ENCODE measurements at places on chromosomes 5 and 9.
A peak's percentile ranks its signal among the peaks of the same experiment; 100 is the strongest.

- no peak for DNase-seq
Observed at GRCh38 chr9:110316261-110317075, 21.2 kb downstream of the TXNDC8 start.

GRCh38 chr5:172455511-172456061 lies 1.3 kb upstream of the SH3PXD2B start:
- no peak for DNase-seq

GRCh38 chr9:102832814-102833213 lies 162.3 kb upstream of the CYLC2 start:
- DNase-seq = no peak

- no peak for DNase-seq
Observed at GRCh38 chr5:116388564-116389258, 185.9 kb downstream of the SEMA6A start.

DNA sequence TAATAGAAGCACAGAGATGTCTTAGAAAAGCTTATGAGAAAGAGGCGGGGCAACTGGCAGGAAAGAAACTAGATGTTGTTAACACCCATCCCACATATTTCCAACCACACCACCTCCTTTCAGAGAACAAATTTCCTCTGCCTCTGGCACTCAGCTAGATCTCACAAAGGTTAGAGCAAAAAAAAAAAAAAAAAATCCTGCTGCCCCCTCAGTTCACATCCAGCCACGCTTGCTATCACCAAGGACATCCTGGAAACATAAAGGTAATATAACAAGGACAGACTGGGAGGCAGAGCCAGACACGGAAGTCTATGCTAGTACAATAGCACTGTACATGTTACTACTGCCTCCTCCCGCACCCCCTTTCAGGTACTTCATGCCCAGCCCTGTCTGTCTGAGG lies 238.0 kb upstream of the PTGER4 start:
- no peak for DNase-seq

DNA sequence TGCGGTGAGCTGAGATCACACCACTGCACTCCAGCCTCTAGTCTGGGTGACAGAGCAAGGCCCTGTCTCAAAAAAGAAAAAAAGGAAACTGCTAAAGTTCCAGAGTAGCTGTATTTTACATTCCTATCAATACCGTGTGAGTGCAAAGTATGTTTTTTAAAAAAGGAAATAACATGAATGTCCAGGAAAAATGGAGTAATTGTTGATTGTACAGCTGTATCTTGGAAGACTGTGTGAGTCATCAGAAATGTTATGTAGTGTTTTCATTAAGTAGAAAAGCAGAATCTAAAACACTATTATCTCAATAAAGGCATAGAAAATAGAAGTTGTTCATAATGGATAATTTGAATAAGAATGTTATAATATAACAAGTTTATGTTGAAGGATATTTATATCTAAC lies 53.9 kb downstream of the ZCCHC7 start:
- peak; percentile 82 for DNase-seq

DNA sequence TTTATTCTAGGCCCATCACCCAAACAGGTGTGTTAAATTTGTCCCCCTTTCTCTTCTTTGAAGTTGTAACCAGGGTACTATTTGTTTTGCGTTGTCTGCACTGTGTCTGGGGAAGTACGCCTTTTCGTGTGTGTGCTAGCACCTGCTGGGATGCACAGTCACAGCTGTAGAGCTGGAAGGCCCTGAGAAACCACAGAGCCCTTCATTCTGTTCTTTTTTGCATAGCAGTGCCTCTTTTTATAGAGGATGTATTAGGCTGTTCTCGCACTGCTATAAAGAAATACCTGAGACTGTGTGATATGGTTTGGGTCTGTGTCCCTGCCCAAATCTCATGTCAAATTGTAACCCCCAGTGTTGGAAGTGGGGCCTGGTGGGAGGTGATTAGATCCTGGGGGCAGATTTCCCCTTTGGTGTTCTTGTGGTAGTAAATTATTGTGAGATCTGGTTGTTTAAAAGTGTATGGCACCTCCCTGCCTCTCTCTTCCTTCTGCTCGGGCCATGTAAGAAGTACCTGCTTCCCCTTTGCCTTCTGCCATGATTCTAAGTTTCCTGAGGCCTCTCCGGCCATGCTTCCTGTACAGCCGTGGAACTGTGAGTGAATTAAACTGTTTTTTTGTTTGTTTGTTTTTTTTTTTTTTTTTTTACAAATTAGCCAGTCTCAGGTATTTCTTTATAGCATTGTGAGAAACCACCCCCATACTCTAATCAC lies 14.0 kb downstream of the SEC61B start:
- DNase-seq = no peak

GRCh38 chr5:145834554-145834916 lies 607 bp downstream of the PRELID2 start:
- no peak for DNase-seq

GRCh38 chr9:112174965-112175795 lies at the start of gene SUSD1:
SUSD1 (minus strand) TSS chr9:112175297; CDS start chr9:112175235, 62 bp downstream.
- no peak for DNase-seq

GRCh38 chr5:22649074-22649473 lies 204.1 kb downstream of the CDH12 start:
- DNase-seq = peak; percentile 12

- DNase-seq = peak; percentile 29
Observed at GRCh38 chr5:7714119-7714518, 136.8 kb downstream of the CFAP90 start.

GRCh38 chr9:116096046-116096445 lies 57.5 kb upstream of the PAPPA start:
- no peak for DNase-seq

DNA sequence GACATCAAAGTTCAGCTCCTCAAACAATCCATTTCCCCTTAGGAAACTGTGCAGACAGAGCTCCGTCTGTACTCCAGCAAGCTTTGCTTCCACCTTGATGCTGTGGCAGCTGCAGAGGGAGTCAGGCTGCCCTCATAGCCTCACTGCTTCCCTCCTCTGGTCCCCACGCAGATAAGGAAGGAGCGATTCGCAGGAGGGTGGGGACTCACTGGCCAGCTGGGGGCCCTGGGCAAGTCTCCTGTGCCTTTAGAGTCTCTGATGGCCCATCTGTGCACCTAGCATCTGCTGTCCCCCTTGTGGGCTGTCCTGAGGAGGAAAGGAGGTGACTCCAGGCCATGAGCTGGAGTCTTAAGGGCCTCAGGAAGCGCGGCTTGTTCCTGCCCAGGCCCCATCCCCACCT lies 121.5 kb downstream of the ENTREP1 start:
- no peak for DNase-seq

- DNase-seq = no peak
Observed at GRCh38 chr5:72245951-72246532, 74.0 kb downstream of the MRPS27 start.

GRCh38 chr9:123485216-123485615 lies 129.2 kb downstream of the CRB2 start:
- DNase-seq = no peak

GRCh38 chr5:108303086-108303485 lies 78.8 kb downstream of the FBXL17 start:
- no peak for DNase-seq

- DNase-seq = no peak
Observed at GRCh38 chr5:116365006-116365496, 209.6 kb downstream of the SEMA6A start.

DNA sequence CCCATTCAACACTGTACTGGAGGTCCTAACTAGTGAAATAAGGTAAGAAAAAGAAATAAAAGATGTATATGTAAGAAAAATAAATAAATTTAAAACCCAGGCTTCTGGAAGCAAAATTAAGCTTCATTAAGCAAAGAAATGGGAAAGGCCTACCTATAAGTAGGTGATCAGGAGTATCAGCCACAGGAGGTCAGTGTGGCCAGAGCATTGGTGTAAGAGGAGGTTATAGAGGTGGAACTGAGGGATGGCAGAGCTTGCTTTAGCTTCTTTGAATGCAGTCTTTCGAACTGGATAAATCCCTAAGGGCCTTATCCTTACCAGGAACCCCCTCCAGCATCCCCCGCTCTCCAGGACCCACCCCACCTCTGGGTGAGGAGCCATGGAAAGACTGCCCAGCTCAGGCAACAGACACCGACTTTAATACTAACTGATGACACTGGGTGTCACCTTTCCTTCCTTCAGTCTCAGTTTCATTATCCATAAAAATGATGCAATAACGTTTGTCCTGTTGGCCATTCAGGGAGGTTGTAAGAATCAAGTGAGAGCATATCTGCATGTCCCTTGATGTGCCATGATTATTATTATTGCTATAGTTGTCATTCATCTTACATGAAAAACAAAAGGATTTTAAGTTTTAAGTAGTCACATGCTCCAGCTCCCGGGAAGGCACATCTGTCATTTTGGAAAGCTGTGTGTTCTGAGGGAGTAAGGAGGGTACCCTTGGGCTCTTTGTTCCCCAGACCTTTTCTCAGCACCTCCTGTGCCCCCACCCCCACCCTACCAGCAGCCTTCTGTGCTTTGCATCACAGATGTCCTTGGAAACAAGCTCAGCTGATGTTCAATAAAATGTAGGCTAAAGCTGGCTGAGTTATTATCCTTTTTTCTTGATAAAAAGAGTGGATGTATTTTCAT lies 50.8 kb upstream of the CTNNA1 start:
- no peak for DNase-seq

- DNase-seq = no peak
Observed at GRCh38 chr5:32358611-32359010, 45.9 kb upstream of the MTMR12 start.

GRCh38 chr9:89534515-89535287 lies 36.8 kb upstream of the SEMA4D start:
- DNase-seq = no peak

- DNase-seq = no peak
Observed at GRCh38 chr5:164359260-164360255, 854.1 kb downstream of the MAT2B start.

- no peak for DNase-seq
Observed at GRCh38 chr9:122307925-122308324, 43.2 kb downstream of the MRRF start.

DNA sequence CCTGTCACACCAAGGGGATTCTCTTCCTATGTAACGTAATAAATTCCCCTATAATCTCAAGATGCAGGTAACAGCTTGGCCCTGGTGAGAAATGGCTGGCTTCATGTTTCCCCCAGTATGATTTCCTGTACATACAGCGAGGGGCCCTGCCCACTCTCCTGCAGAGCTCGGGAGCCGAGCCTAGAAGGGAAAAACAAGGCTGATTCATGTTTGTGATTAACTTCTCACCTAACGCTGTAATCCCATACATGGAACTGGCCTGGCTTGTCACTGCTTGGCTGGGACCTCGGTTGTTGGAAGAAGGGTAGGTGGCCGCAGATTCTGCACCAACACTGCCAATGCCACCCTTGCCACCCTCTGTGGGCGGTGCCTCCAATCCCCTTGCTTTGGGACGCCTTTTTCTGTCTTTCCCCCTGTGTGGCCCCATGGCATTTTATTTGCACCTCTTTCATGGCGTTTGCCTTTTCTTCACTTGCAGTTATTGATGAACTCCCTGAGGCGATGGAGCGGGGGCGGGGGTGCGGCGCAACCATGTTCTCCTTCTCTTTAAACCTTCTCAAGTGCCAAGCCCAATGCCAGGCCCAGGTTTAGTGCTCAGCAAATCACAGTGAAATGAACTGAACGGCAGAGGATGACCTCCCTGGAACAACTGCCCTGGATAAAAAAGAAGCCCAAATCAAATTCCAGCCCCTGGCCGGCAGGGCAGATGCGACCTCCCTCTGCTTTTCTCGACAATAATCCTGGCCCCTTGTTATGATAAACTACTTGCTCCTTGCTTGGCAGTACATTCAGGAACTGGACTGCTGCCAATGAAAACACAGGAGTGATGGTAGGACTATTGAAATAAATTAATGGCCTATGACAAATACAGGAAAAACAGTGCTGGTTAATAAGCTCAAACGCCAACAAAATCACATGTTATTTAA lies 108.1 kb downstream of the TMEM174 start:
- no peak for DNase-seq

GRCh38 chr9:17854487-17854886 lies 275.6 kb downstream of the SH3GL2 start:
- DNase-seq = no peak

GRCh38 chr9:385818-386398 lies 171.2 kb downstream of the DOCK8 start:
- DNase-seq = peak; percentile 33

- no peak for DNase-seq
Observed at GRCh38 chr5:34503379-34504253, 152.5 kb upstream of the RAI14 start.

- no peak for DNase-seq
Observed at GRCh38 chr9:132578367-132578932, 4.0 kb upstream of the BARHL1 start.

DNA sequence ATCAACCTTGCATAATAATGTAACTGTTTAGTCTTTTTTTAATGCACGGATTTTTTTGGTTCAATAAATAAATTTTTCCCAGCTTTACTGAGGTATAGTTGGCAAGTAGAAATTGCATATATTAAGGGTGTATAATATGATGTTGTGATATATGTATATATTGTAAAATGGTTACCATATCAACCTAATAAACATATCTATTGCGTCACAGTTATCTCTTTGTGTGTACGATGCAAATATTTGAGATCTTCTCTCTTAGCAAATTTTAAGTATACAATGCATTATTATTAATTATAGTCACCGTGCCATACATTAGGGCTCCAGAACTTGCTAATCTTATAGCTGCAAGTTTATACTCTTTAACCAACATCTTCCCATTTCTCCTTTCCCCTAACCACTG lies 57.2 kb upstream of the TMEM161B start:
- DNase-seq = no peak

Data from foreskin melanocyte (primary cell).